ENCODE measurements at places on chromosomes 13 and 19.

- no peak for DNase-seq
Observed at GRCh38 chr13:100552755-100553154, 35.8 kb downstream of the GGACT start.

DNA sequence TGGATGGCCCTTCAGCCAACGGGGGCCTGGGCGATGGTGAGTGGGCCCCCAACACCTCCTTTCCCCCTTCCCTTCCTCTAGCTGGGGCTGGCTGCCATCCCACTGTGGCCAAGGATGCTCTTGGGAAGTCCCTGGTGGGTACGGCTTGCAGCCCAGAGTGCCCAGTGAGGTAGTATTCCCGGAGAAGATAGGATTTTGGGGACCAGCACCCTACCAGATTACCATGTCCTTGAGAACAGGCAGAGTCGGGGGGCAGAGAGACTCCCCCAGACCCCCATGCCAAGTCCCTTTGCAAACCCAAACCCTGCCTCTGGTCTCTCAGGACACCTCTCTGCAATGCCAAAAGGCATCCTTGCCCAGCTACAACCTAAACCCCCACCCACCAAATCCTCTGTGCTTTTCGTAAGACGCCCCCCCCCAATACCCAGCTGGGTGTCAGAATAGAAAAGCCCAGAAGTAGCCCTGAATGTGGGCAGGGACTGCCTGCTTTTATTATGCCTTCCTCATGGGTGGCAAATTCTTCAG is 1.7 kb downstream of the HIF3A start:
- no peak for DNase-seq

- DNase-seq = no peak
Observed at GRCh38 chr13:98353750-98354149, 176.7 kb upstream of the RNF113B start.

- no peak for DNase-seq
Observed at GRCh38 chr19:43469160-43469480, 3.7 kb upstream of the LYPD3 start.

GRCh38 chr13:50370303-50370950 is 355.2 kb downstream of the KCNRG start:
- DNase-seq = no peak

DNA sequence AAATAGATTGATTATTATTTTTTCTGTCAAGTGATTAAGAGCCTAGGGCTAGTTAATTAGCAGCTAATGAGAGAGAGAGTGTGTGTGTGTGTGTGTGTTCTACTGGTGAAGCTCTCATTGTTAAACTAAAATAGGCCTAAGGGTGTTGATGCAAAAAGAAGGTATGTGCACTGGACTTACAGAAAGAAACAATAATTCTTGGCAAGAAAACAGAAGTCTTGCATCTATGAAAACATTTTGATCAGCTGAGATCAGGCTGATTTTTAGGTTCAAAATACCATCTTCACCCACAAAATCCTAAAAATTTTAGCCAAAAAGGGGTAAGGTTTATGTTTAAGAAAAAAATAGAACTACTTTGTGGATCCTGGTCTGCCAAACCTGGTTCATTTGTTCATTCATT is 106.5 kb downstream of the POSTN start:
- no peak for DNase-seq

DNA sequence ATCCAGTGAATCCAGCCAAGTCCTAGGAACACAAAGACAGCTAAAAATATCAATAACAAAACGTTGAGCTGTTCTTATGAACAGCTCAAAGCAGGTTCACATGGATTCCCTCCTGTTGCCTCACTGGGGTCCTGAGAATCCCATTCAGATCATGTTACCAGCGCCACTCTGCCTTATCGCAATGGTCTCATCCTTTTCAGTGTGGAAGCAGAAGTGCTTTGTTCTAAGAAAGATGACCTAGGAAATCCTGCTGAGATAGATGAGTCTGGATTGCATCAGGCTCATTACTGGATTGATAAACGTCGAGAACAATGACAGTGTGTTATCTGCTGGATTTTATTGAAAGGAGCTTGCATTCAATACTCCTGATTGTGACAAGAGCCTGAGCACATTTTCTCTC is 87.0 kb downstream of the SLAIN1 start:
- no peak for DNase-seq

- no peak for DNase-seq
Observed at GRCh38 chr13:21641629-21642028, 29.2 kb upstream of the FGF9 start.

GRCh38 chr19:38265213-38265861 is 964 bp downstream of the SPINT2 start:
- no peak for DNase-seq

DNA sequence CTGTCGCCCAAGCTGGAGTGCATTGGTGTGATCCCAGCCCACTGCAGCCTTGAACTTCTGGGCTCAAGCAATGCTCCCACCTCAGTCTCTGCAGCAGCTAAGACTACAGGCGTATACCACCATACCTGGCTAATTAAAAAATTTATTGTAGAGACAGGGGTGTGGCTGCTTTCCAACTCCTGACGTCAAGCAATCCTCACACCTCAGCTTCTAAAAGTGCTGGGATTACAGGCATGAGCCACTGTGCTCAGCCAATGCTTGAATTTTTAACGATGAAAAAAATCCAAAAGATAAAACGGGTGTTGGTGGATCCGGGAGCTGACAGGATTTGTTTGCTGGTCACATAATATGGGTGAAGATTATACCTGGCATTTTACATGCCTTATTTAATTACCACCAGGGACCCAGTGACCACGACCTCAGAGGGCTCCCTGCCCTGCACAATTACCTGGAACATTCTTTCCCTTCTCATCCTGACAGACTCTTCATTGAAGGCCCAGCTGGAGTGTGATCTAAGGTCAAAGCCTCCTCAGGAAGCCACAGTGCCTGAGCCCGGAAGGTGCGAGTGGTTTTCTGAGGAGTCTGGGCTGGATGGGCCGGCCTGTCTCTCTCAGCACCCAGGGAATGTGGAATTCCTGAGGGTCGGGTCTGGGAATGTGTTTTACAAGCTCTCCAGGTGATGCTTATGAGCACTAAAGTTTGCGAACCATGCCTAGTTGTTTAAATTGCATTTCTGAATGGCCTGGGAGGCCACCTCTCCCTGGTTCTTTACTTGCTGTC is 193.3 kb downstream of the USP12 start:
- no peak for DNase-seq

- DNase-seq = no peak
Observed at GRCh38 chr19:57887195-57887941, 1.5 kb downstream of the ZNF814 start.

GRCh38 chr13:110869805-110870706 is 44.8 kb downstream of the ANKRD10 start:
- DNase-seq = no peak

DNA sequence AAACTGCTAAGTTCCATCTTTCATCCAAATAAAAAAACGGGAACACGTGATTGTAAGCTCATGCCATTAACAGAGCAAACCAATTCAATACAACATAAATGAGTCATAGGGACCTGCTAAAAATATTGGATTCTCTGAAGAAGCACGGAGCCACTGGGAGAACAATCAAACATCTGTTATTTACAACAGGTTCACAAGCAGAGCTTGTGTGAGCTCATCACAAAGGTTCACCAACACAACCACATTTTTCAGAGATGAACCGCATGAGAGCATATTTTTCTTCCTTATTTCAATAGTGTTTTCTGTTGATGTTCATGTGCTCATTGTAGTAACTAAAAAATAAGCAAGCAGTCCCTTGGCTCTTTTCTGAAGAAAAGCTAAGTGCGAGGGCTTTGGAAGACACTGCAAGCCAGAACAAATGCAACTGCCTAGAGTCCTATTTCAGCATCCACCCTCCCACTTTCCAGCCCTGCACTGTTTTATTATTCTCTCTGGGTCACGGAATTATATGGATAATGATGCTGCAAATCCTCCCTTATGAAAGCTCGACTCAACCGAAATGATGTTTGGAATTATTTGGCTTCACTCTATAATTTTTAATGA is 545.8 kb downstream of the LIG4 start:
- no peak for DNase-seq

- DNase-seq = no peak
Observed at GRCh38 chr13:34867590-34867989, 74.5 kb upstream of the NBEA start.

- no peak for DNase-seq
Observed at GRCh38 chr13:42699912-42700311, 81.5 kb upstream of the FAM216B start.

DNA sequence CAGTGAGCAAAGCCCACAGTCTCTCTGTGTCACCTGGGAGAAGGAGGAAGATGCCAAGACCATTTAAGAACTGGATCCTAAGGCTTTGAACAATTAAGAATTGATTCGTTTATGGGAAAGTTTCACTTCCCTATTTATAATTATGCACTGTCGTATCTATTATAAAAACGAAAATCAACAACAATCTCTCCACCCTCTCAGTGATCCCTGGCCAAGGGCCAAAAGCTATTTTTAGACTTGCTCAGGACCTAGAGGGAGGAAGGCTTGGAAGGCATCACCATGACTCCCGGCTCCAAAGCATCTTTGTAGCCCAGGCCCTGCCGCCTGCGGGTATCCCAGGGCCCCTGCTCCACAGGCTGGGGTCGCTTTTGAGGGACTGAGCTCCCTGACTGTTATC is 1.3 kb downstream of the RHPN2 start:
- DNase-seq = no peak

GRCh38 chr19:4310247-4311121 is 6.1 kb downstream of the FSD1 start:
- no peak for DNase-seq

DNA sequence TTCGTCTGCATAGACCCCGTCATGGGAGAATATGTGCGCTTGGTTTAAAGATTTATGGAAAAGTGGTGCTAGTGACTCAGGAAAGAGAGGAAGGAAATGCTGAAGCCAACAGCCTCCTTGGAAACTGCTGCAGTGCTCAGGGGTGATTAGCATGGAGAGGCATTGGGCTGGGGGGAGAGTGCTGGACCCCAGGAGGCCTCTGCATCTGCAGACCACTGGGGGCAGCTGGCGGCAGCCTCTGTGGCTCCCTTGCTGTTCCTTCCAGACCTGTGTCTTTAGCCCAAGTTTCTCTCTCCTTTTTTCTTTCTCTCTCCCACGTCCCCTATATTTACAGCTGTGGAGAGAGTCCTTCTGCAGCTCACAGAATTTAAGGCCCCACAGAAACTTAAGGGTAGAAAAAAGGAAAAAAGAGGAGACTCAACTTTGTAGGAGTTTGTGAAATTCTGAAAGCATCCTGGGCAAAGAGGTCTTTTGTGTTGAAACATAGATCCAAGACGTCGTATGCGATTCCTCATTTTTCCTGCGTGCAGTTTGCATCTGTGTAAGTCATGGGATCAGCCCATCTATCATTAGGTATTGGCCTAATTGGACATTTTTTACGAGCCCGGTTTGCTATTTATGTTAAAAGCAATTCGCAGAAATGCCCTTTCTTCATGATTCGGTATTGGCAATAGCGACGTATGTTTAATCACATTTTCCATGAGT is 116.2 kb upstream of the ZNF536 start:
- no peak for DNase-seq

GRCh38 chr13:60066226-60066625 is 97.5 kb downstream of the DIAPH3 start:
- DNase-seq = no peak

DNA sequence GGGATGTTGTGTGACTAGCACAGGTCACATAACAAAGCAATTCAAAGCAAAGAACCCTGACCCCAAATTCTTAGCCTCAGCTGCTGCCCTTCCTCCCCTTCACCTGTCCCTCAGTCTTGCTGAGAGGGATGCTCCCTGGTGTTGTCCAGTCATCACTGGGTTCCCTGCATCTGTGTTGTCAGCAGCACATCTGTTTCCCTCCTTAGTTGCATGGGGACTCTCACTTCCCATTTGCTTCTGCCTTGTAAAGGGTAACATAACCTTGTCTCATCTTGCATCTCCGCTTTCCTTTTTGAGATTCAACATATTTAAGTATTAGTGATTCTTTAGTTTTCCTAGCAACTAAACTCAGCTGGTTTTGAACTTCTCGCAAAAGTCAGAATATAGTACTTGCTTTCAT is 54.0 kb downstream of the SPATA13 start:
- no peak for DNase-seq

DNA sequence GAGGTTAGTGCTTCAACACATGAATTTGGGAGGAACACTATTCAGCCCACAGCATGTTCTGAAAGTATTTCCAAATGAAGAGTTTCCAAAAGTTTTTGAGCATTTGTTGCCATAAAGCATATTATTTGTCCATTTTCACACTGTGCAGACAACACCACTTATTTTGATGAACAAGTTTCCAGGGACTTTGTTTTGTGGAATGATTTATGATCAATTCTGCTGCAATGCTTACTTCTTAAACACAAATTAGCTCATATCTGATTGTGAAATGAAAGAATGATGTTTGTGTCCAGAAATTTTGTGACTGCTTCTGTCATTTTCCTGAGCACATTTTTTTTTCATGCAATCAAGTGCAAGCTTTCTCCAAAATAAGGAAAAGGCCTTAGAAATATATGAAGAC is 205.3 kb downstream of the RAP2A start:
- no peak for DNase-seq

DNA sequence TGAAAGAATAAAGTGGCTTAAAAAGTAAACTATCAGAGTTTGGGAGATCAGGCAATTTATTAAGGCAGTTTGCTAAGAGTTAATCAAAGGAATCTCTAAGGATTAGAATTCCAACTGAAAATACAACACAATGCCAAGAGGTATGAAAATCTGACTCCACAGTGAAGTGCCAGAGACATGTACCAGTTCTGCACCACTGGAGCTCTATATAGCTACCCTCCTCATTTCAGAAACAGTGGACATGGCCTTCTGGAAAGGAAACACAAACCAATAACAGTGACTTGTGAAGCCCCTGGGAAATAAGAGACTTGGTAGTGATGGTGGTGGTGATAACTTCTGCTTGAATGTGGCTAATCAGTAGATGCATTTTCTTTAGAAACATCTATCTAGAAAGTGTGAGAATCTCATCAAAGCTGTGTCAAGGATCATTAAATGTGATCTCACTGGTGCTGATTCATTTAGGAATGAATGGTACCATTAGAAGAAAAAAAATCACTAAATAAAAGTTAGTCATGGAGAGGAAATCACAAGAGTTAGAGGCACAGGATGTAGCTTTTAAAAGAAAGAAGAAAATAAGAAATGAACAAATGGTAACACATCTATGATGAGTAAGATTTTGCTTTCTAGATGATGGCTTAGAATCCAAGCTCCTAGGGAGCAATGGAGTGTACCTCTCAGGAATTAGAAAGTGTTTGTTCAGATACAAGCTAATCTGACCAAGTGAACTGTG is 20.1 kb upstream of the N4BP2L1 start:
- no peak for DNase-seq
